Activated CD4-positive, alpha-beta T cell treated with anti-CD3 and anti-CD28 coated beads for 24 hours (primary cell): ENCODE measurements at places on chromosomes 11 and 22.

DNA sequence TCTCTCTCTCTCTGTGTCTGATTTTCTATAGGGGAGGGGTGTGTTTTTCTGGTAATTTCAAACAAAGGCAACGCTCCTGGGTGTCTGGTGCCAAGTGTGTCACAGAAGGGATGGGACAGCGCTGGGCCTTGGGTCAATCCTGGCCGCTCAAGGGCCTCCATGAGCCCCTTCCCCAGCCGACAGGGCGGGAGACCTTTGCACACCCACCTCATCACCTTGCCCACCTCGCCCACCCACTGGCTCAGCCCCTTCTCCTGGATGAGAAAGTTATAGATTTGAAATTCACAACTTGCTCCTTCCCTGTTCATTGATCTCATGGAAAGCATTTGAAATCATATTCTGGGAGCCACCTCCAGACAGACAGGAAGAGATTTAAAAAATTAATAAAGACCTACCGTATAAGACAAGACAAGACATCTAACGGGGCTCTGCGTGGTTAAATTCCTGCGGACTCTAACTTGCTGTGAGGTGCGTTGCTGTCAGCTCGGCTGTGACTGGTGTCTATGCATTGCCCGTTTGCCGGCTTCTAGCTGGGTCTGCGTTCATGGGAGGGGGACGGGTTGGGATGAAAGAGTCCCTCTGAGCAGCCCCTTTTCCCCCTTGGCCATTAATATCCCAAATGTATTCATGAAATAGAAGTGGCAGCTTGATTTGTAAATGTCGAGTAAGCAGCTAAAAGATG lies 27.0 kb downstream of the MPPED1 start:
- no peak for DNase-seq

DNA sequence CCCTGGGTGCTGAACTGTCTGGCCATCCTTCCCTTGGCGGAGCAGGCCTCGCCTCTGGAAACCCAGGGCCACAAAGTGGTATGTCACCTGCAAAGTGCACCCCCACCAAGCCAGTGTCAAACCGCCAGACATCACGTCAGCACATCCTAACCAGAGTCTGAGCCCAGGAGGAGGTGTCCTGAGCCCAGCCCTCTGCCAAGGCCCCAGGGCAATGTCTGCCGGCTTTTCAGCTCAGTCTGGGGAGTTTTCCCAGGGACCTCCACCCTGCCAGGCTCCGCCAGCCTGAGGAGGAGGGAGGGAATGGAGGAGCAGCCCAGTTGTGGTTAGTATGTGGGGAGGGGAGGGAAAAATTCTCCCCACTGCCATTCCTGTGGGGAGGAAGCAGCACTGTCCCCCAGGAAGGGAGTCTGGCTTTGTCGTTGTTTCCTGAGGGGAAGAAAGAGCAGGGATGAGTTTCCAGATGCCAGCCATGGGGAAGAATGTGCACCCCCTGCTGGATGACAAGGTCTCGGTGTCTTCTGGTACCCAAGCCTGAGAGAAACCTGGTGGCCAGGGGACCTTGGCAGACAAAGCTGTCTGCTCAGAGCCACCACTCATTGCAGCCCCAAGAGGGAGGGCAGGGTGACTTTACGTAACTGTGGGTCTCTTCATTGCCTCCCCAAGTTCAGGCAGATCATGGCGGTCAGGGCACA lies 81.4 kb upstream of the CD82 start:
- DNase-seq, result no peak

DNA sequence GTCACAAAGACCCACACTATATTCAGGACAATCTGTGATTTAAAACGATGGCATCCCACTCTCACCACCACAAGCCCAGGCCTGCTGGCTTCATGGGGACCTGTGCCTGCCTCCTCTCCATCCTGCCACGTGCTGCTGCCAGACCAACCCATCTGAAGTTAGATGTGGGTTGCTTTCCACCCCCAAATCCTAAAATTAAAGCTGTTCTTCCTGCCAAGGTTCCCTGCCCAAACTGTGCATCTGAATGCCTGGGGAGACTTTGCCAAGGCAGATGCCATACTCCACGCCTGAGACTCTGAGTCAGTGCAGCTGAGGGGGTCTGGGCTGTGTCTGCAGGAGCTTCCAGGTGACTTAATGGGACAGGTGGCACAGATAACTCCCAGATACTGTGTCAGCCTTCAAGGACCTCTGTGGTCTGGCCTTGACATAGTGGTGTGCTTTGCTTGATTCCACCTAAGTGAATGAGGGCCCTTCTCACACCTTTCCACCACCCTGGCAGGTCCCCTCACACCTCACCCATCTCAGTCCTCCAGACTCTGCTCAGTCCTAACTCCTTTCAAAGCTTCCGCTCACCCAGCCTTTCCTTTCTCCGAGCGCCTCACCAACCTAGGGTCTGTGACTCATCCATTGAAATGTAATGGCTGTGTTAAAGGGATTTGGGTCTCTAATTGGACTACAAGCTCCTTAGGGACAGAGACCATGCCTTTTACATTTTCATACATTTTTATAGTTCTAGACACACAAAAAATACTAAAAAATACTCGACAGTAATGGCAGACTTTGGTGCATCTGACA lies 18.6 kb downstream of the ADAMTS8 start:
- DNase-seq, result no peak

DNA sequence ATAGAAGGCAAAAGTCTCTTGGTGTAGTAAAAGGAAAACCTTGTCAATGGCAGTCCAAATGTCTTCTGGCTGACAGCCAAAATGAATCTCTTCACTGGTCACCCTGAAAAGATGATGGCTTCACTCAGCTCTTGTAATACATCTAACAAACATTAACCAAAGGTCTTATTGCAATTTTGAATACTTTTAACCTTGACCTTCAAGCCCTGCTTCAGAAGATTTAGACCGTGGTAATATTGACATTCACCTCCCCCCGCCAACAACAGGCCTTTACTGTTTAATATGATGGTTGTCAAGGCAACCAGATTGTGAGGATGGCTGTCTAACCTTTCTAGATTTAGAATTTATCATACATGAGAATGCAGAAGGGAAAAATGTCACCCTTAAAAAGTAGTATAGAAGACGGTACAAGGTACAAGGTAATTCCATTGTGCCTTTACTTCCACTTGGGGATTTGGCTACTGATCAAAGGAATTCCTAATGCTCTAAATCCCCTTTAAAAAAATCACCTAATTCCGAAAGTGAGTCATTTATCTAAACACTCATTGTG lies 342.3 kb downstream of the LARGE1 start:
- DNase-seq, result no peak

DNA sequence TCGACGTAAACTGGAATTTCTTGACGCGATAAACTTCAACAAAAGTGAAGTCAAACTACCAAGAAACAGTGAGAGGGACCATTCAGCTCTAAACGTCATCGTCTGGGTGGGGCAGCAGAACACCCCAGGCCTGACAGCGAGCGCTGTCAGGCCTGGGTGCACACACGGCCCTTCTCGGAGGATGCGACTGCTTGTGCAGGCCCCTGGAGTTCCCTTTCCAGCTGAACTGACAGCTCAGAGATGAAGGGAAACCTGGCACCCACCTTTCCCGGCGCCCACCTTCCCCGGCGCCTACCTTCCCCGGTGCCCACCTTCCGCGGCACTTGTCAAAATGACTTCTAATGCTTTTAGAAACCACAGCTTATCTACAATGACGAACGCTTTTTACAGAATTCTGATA lies 47.9 kb downstream of the CERK start:
- no peak for DNase-seq

DNA sequence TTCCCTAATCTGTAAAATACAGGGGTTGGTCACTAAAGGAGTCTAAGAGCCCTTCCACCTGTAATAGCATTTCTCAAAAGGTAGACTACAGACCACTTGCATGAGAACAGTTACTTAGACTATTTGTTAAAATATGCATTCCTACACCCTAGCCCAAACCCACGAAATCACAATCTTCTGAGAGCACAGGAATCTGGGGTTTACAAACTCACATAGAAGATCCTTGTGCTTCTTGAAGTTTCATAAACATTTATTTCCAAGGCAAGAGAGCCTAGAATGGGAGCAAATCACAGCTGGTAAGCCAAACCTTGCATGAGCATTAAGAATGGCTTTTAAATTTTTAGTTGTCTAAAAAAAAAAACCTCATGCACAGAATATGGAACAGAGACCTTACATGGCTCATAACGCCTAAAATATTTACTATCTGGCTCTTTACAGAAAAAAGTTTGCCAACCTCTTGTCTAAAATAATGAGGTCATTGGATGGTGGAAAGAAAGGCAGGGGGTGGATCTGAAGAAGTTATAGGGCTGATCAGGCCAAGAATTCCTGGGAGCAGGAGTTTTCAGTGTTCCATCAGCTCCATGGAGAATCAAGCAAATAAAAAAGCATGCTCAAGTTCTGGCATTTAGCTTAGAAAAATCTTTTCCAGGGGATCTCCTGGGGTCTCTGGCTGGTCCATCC lies 133.4 kb downstream of the CCDC34 start:
- DNase-seq, result no peak

DNA sequence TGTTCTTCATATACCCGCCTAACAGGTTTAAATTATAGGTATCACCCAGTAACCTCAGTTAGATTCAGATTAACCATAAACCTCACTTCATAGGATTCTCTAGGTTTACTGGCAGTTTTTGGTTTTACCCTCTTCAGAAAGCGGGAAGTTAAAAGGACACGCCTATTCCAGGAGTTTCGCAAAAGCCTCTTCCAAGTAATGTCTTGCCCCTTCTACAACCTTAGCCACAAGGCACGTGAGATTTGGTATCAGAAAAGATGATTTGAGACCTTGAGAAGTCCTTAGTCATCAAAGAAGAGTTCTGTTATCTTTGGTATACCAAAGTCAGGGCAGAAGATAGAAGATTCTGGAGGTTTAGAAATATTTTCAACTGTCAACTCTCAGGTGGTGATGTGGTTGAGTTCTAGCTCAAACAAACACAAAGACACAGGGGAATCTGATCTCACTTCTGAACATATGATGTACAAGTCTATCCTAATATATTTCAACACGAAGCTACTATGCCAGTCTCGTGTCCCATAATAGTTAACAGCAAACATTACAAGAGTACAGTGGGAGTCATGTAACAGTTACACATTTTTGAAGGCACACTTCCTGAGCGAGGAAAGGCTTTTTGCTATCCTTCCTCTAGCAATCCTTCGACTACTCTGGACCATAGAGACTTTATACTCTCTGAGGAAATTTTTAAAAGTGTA lies 103.5 kb downstream of the USP35 start:
- no peak for DNase-seq

DNA sequence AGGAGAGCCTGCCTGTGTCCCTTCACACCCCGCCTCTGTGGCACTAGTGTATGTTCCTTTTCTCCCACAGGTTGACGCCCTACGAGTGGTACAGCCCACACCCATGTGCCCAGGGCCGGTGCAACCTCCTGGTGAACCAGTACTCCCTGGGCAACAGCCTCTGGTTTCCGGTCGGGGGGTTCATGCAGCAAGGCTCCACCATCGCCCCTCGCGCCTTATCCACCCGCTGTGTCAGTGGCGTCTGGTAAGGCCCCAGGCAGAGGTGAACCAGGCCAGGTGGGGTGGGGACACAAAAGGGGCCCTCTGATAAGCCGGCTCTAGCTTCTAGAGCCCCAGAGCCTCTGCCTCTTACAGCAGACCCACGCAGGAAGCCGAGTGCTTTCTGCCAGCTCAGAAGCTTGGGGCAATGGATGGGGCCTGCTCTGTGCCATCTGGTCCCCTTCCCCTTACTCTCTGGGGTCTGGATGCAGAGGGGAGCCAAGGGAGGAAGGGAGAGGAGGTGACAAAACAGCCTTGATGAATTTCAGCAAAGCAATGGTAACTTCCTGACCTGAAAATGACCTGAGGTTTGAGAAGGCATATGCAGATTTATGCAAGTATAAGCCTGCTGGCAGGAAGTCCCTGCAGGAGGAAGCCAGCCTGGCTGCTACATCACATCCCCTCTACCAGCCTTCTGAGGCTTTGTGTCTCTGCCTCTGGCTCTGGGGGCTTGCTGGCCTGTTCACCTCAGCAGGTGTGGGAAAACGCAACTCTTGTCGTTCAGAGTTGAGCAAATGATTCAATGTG lies 67.0 kb upstream of the TBCEL start:
- no peak for DNase-seq

GRCh38 chr22:35681454-35682052 lies 33.3 kb downstream of the APOL6 start:
- DNase-seq, result no peak

- DNase-seq, result no peak
Observed at GRCh38 chr11:89612096-89612495, 98.0 kb upstream of the TRIM77 start.

DNA sequence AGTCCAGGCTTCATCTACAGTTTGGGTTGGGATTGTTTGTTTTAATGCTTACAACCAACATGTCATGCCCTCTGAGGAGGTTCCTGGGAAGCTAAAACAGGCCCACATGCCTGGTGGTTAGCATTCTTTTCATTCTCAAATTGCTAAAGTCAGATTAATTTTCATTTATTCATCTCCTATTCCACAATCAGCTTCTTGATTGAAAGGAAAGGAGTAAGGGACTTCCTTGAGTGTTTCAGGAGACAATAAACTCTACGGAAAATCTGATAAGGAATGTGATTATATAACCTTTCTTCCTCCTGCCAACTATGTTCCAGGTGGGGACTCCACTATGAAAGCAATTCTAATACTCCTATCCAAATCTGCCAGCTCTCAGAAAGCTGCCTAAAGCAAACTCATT lies 30.8 kb downstream of the MRTFA start:
- no peak for DNase-seq

DNA sequence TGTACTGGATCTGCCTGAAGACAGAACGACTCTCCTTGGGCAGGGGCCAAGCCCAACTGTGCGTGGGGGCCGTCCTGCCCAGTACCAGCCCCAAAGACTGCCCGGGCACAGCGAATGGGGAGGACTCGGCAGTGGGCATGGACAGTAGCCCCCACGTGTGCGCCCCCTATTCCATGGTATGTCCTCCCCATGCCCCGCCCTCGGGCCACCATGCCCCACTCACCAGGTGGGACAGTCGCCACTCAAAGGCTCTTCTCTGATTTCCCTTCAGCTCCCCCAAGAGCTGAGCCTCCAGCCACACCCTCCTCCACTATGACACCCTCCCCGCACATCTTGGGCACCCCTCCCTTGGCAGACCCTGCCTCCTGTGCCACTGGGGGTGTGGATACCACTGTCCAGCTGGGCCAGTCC lies 43.5 kb downstream of the GNB1L start:
- no peak for DNase-seq

GRCh38 chr22:42959576-42960509 lies 55.1 kb downstream of the PACSIN2 start:
- DNase-seq, result no peak

GRCh38 chr22:36445158-36445668 lies 36.2 kb downstream of the TXN2 start:
- no peak for DNase-seq

- no peak for DNase-seq
Observed at GRCh38 chr11:70825893-70826540, 426.4 kb downstream of the SHANK2 start.

- DNase-seq, result no peak
Observed at GRCh38 chr11:102194257-102194656, 84.0 kb downstream of the YAP1 start.
